ENCODE measurements at places on chromosomes 1 and 21.

DNA sequence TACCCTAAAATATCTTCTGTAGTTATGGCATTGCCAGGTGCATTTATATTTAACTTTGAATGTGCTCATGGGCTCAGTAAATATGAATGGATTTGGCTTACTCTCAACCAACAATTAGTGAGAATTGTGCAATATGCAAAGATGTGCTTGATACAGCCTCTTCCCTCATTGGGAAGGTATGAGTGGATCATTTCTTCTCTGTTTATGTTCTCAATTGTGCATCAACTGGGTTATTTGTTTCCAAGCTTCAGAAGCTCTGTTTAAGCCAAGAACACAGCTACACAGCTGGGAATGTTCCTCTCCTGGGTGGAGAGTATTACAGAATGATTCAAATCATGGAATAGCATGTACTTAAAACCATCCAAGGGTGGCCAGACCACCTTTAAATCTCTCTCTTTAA, 17.6 kb upstream of the MAP1LC3C start:
- no peak for DNase-seq

DNA sequence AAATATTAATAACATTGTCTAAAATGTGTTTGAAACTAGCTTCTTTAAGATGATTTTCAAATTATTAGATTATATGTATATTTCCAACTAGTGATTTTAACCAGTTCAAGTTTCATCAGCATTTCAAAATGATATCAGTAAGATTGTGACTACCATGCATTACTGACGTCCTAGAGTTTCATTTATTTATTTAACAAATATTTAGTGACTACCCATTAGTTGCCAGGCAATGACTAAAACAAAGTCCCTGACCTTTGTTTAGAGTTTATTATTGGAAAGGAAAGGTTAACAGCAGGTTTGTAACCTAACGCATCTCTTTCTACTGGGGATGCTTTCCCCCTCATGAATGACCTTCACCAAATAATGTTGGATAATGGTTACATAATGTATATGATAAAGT, 7.6 kb upstream of the C4BPB start:
- DNase-seq = no peak

GRCh38 chr1:211279340-211279739, 20.2 kb downstream of the RCOR3 start:
- no peak for DNase-seq

DNA sequence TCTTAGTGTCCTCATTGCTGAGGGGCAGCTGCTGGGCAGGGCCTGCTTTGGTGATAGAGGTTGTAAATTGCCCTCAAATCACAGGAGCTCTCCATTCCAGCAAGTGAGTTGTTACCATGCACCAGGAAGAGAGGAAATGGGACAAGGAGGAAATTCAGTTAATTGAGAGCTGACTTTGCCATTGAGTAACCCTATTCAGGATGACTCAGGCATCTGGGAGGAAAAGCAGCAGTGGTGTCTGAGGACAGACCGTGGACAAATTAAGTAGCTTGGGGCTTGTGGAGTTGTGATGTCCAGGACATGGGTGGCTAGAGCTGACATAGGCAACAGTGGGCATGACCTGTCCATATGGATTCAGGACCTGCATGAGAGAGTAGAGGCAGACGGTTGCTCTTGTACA, 5.9 kb downstream of the ARHGEF10L start:
- no peak for DNase-seq

GRCh38 chr1:30823969-30824735, 66.6 kb upstream of the LAPTM5 start:
- DNase-seq = peak; percentile 52

DNA sequence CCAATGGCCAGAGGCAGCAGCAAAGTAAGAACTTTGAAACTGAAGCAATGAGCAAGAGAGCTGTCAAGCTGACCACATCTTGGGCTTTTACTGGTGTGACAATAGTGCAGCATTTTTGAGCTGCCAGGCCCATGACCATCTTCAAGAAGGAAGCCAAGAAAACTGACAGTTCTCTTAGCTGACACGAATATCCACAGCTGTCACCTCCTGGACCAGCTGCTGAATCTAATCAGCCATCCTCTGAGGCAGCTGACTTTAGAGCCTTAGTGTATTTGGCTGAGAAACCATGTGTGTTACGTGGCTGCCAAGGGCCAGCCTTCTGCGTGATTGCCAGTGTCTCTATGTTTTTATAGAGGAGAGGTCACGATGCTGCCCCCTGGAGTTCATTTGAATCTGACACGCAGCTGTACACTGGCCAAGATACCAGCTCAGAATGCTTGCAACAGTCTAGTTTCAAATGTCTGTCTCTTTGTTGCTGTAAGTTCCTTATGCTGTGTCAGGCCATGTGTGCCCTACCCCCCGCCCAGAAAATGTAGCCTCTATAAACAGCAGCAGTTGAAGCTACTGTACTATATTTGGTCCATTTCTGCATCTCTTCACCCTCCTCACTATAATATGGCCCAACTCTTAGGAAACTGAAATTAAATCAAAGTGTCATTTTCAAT, 39.7 kb downstream of the PALMD start:
- no peak for DNase-seq

GRCh38 chr1:42877380-42877779, 31.0 kb downstream of the ZNF691 start:
- DNase-seq = no peak

- DNase-seq = no peak
Observed at GRCh38 chr1:166354406-166354805, 187.6 kb upstream of the FAM78B start.

DNA sequence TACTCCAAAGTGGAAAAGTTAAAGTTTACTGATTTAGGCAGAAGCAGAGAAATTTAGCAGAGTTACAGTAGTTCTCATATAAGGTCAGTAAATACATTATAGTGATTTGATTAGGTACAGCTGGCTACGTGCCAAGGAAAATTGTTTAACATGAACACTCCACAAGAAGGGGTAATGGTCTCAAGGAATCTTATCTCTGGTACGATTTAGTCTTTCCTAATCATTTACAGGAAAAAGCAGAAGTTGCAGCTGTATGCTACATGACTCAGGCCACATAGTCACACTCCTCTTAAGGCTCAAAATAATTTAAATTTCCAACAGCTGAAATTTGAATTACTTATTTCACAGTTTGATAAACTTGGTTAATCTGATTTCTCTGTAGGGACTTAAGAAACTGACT, 36.9 kb upstream of the OR2B11 start:
- DNase-seq = no peak

DNA sequence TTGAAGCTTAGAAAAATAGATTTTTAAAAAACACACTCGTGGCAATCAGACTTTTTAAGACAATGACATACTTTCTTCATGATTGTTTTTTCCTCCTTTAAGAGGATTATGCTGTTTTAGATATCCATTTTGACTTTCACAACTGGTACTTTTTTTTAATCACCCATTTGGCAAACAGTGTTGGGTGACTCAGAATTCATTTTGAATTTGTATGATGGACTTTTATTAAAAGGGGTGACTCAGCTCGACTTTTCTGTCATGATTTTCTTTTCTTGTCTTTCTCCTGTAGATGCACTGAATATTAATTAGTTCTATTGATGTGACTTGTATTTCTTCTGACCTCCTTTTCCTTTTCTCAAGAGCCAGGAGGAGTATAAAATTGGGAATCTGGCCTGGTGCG, 44.7 kb downstream of the FMN2 start:
- no peak for DNase-seq

DNA sequence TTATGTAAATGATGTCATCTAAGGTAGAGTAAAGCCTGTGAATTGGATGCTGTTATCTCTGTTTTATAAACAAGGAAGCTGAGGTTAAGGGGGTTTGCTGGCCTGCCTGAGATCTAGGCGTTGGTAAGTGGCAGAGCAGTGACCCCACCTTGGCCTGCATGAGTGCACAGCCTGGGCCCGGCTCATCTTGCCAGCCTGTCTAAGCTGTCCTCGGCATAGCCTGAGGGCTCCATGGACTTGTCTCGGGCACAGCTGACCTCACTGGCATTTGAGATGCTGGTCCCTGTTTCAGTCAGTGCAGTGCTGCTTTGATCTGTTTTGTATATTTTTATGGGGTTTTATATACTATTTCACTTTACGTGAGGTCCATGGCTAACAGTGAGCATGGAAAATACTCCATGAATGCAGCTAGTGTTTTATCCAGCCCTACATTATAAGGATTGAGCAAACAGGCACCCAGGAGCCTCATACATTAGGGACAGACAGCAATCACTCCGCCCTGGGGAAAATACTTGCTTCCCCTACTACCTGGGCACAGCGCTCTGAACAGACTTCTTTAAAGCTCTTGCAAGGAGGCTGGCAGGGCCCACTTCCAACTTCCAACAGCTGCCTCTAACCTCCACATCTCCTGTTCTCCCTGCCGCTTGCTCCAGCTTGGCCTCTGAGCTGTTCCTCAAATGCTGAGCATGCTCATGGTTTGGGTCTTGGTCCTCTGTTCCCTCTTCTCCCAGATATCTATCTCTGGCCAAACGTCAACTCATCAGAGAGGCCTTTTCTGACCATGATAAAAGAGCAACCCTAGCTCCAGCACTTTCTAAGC, 150.6 kb upstream of the HMGB4 start:
- DNase-seq = no peak

DNA sequence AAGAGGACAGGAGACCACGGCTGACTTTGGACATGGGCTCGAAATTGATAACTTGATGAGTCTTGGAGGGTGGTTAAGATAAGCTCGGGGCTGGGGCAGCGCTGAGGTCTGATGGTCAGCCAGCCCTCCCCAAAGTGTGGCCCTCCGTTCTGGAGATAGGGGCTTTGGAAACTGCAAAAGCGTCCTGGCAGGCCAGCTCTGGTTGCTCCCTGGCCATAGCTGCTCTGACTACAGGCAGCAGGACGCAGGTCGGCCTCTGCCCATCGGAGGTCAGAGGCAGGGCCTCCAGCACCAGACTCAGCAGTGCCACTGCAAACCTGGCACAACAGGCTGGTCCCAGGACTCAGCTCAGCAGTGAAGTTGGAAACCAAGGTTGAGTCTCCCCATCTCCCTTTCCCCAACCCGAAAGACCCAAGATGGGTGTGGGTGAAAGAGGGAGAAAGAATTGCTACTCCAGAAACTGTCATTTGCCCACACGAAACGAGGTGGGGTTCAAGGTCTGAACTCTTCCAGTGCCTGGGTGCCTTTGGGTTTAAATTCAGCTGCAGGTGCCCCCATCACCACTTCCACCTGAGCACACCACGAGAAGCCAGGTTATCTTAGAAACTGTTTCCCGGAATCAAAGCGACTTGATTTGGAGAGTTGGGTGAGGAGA, 4.8 kb downstream of the SIM2 start:
- DNase-seq = no peak

DNA sequence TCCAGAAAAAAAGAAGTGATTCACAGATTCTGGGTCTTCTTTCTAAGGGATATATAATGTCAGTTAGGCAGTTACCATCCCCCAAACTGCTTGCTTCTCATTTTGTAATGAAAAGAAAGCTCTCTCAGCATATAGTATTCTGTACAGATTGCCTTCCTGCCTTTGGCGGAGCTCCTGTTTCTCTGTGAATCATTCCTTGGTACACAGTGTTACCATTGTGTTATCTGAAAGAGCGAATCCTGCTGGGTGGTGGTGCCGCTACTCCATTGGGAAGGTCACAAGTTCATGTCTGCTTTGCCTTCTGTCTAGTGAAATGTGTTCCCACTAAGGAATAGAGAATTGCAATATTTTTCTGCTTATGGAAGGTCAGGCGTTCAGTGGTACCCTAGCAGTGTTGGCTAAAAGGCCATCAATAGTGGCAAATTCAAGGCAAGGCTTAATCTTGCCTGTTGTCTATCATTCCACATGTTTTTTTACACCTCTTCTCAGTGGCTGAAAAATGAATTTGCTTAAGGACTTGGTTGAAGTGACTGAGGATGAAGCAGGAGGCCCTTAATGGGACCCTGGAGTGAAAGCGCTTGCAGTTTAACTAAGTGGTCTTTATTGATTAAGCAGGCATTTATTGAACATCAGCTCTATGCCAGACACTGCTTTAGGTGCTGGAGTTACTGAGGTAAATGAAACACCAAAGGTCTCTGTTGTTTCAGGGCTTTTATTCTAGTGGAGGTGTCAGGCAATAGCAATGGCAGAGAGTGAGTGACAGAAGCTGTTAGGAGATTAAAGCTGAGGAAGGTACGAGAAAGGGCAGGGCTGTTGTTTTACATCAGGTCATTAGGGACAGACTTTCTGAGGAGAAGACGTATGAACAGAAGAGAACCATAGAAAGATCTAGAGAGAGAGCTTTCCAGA, 186.7 kb downstream of the PDE4B start:
- DNase-seq = no peak

DNA sequence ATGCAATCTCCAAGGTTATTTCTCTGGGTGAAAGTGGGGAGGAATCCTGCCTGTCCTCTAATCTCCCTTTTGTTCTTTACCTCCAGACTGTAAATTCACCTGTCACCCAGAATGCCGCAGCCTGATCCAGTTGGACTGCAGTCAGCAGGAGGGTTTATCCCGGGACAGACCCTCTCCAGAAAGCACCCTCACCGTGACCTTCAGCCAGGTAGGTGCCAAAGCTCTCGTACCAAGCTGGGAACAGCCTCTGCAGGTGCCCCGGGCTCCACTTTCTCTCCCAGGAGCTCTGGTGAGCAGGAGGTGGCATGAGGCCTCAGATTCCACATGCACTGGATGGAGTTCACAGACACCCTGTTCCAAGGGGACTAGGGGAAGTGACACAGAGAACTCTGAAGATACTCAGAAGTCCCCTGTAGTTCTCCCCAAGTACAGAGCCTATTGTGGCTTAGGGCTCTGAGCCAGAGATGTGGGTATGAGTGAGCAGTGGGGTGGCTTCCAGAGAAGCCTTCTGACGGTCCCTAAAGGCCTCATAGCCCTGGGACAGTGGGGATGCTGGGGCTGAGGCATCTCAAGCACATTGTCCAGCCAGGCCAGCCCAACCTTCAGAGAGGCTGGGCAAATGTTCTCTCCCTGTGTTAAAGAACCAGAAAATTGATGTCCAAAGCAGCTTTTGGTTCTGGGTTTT, 30.9 kb downstream of the RASSF5 start:
- DNase-seq = no peak

DNA sequence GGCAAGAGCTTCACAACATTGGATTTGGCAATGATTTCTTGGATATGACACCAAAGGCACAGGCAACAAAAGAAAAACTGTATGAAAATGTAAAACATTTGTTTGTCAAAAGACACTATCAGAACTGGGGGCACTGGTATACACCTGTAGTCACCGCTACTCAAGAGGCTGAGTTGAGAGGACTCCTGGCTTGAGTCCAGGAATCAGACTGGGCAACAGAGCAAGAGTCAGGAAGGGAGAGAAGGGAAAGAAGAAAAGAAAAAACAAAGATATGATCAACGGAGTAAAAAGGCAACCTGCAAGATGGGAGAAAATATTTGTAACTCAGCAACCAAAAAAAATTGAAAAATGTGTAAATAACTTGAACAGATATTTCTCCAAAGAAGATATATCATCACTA, 6.0 kb upstream of the TUT4 start:
- no peak for DNase-seq

DNA sequence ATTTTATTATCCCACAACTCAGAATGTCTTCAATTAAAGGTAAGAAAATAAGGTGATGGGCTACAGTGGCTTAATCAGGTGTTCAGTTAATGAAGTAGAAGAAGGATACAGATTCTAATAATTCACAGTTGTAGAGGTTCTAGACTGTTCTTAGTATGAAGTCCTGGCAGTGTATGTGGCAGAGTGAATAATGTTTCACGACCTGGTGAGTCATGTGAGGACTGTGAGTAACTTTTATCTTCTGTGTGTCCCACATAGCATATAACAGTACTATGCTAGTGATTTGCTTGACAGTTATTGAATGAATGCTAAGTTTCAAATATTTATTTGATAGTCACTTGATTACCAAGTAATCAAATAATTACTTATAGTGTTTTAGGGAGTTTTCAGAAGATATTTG, 20.0 kb downstream of the SLC16A4 start:
- no peak for DNase-seq

All from stimulated activated CD4-positive, alpha-beta T cell treated with anti-CD3 and anti-CD28 coated beads, Interleukin-4, amount 100 ng/mL, for 4 hours (primary cell).